Mammary epithelial cell (primary cell): ENCODE measurements at places on chromosomes 7 and 10. TPM values are rescaled to one million over a fixed set of nuclear protein-coding genes. Genes with fewer than 3 reads are reported as not detected.

The RBP3 gene
- not detected in 2 replicates for total RNA-seq

The KCNIP2 gene
- 0.67 TPM for total RNA-seq

The PTN gene
- total RNA-seq, result 4.3 TPM

The ZPBP gene
- total RNA-seq, result 0.17 TPM

The SPAM1 gene
- total RNA-seq, result not detected

The CFAP46 gene
- 0.33 TPM for total RNA-seq

The RAPGEF5 gene
- total RNA-seq, result 7.1 and 8.5 TPM in 2 replicates

The NCF1 gene
- total RNA-seq, result not detected

The TCAF2 gene
- total RNA-seq, result 0.33 TPM

The CLCN1 gene
- under 0.01 TPM for total RNA-seq

GRCh38 chr10:76324283-76324682 lies 892.9 kb downstream of the LRMDA start:
- DNase-seq, result no peak

DNA sequence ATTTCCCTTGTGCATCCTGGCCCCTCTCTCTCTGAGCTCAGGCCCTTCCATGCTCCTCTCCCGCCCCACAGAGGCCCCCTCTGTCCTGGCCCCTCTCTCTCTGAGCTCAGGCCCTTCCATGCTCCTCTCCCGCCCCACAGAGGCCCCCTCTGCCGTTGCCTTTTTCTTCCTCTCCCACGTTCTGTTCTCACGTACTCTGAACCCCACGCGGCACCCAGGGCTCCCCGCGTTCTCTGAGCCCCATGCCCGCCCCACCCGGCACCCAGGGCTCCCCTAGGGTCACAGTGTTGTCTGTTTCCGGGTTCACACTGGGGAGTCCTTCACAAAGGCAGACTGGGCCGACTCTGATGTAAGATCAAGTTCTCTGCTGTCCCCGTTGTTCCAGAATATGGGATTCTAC lies 336.8 kb downstream of the DNAJB6 start:
- DNase-seq, result no peak

GRCh38 chr10:34292194-34292565 lies 522.9 kb downstream of the PARD3 start:
- DNase-seq, result no peak

- DNase-seq, result peak; percentile 11
These were observed 35.2 kb upstream of the FZD1 start for GRCh38 chr7:91228927-91229558.

GRCh38 chr10:28805390-28805789 lies 128.1 kb downstream of the BAMBI start:
- DNase-seq, result no peak

DNA sequence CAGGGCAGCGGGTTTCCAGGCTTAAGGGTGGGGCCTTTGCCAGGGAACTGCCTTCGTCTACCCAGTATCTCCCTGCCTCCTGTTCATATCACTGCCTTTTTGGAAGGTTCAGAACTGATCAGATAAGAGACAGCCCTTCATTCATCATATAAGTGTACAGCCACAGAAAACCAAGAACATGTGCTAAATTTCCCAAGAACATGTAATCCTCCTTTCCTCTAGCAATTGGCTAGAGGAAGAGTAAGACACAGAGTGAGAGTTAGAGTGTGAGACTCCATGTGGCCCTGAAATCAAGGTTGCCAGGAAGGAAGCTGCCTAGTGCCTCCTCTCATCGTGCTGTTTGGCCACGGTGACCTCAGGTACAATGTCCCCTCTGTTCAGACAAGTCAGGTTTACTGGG lies 770.9 kb downstream of the TNS3 start:
- DNase-seq, result no peak

DNA sequence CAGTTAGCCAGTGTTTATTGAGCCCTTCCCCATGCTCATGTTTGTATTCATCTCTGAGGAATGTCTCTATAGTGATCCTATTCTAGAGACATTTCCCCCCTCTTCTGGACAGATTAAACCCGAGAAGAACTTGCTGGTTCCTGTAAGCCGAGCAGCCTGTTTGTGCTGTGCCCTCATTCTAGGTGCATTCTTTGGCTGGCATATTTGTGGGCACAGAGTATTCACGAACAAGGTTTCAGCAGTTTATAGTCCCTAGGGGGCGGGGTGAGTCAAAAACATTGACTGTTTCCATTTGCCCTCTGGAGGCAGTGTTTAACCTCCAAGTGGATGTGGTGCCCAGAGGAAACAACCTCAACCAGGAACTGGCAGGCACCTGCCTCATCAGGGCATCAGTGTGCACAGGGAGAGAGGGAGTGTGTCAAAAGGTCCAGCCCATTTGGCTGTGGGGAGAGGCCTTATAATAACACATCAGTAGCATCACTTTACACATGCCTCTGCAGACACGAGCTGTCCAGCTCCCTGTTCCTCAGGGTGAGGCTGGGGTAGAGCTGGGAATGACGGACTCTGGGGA lies 273.3 kb upstream of the LRGUK start:
- DNase-seq, result peak; percentile 98

DNA sequence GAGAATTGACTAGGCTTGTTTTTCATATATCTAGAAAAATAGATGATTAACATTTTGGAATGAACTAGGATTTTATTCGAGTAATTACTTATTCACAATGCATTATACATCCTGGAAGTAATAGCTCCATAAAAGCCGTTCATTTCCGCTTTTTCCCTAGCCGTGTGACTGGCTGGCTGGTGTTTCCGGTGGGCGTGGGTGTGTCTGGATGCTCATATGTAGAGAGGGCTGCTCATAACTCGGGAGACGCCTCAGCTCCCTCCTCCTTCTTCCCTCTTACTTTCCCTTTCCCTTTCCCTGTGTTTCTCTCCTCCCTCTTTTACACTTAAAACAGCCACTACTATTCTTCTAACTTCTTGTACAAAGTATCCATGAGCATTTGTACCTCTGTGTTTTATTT lies 187.7 kb upstream of the VSTM2A start:
- no peak for DNase-seq

DNA sequence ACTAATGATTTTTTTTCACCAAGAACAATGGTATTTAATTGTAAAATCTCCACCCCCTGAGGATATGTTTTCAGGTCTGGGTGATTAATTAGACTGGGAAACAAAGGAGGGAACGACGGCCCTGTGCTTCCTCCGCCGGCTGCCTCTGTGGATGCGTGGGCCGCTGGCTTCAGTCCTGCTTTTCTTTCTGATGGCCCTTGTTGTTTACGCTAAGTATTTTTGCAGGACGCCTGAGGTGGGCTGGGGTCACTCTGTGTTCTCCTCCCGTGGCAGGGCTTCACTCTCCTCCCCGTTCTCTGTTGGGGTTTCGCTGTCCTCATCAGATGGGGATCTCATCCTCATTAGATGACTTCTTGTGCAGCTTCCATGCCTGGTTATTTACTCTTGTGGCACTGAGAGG lies 5.2 kb upstream of the ACBD5 start:
- DNase-seq, result no peak

DNA sequence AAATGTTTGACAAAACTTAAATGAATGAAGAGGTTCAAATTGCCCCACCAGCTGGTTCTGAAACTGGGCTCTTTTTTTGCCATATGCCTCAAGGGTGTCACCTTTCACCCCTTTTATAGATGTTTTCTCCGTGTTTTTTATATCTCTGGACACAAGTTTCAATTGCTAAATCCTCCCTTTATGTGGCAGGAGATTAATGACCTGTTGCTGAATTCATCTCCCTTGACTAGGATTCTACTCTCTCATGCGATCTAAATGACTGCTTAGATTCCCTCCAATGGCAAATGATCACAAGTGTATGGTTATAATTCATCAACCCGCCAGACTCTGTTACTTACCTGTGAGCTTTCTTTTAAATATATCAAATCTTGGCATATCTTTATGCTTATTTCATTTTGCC lies 677.0 kb upstream of the POT1 start:
- no peak for DNase-seq

GRCh38 chr10:120513307-120513796 lies 56.3 kb downstream of the PLPP4 start:
- DNase-seq, result no peak

- DNase-seq, result no peak
These were observed 25.3 kb upstream of the GIMAP6 start for GRCh38 chr7:150657526-150657925.

GRCh38 chr7:88758381-88759229 lies 895 bp upstream of the ZNF804B start:
- DNase-seq, result no peak

DNA sequence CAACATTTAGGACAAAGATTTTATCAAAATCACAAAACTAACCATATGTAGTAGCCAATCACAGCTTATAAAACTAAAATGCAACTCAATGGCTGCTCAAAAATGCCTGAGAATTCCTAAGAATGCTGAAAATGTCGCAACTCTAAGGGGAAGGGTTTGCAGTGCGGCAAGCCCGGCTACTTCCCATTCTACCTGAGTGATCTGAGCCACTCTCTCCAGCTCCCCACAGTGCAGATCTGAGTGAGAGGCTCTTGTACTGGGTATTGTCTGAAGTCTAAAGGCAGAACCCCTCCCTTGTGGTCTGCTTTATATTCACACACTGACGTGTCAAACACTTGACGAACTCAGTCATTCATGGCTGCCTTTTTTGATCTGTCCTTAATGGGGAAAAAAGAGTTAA lies 28.9 kb downstream of the RAB11FIP2 start:
- no peak for DNase-seq

- DNase-seq, result no peak
These were observed 33.1 kb downstream of the ZMIZ1 start for GRCh38 chr10:79101560-79102497.

DNA sequence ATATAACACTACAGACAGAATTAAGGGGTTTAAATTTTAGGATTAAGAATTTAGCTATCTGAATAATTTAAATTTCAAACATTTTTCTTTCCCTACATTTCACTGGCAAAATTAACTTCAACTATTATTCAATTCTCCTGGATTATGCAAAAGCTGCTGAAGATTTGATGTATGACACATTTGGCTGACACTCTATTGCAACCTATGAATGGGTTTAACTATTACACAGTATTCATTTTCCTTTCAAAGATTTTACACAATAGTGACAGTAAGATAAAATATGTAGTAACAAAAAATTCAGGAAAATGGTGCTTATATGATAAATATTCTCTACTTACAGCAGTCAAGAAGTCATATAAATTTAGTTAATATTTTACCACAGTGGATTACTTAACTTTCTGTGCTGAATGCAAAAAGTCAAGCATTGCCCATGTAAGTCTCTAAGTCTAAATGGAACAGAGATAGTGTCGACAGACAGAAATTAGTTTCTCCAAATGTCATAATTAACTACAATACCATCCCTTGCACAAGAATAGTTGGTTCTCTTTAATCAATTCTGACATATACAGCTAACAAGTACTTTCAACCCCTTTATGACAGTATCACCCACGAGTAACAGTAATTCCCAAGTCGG lies 194.1 kb upstream of the FRMD4A start:
- no peak for DNase-seq

- no peak for DNase-seq
These were observed 1.2 kb upstream of the VGF start for GRCh38 chr7:101166648-101166908.

- DNase-seq, result no peak
These were observed 71.5 kb downstream of the LRRC4 start for GRCh38 chr7:127959770-127960169.

DNA sequence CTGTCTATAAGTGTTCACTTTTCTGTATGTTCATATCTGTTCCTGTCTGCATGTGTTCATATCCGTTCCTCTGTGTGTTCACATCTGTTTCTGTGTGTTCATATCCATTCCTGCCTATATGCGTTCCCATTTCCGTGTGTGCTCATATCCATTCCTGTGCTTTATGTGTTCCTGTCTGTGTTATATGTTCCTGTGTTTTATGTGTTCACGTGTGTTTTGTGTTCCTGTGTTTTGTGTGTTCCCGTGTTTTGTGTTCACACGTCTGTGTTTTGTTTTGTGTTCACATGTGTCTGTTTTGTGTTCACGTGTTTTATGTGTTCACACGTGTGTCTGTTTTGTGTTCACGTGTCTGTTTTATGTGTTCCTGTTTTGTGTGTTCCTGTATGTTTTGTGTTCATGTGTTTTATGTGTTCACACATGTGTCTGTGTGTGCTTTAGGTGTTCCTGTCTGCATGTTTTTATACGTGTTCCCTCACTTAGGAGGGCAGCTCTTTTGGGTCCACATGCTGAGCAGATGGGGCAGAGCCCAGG lies 42.2 kb upstream of the CNPY1 start:
- DNase-seq, result no peak

GRCh38 chr10:74988832-74989561 lies 122.5 kb upstream of the SAMD8 start:
- DNase-seq, result no peak

DNA sequence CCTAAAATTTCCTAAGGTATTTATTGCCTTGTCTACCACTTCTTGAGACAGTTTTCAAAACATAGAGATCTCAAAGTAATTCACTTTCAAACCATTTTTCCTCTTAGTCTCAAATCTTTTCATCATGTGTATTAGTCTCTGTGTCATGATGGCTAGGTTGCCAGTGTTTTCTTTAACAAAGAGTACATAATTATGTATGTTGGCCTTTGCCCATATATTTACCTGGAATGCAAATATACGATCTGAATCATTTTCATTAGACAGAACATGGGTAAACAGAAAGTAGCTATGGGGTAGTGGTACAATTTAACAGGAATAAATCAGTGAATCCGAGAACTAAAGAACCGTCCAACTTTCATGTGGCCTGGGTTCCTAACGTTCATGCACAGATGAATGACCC lies 852.1 kb upstream of the MBL2 start:
- no peak for DNase-seq

- no peak for DNase-seq
These were observed 39.2 kb downstream of the INPP5A start for GRCh38 chr10:132576671-132577349.

DNA sequence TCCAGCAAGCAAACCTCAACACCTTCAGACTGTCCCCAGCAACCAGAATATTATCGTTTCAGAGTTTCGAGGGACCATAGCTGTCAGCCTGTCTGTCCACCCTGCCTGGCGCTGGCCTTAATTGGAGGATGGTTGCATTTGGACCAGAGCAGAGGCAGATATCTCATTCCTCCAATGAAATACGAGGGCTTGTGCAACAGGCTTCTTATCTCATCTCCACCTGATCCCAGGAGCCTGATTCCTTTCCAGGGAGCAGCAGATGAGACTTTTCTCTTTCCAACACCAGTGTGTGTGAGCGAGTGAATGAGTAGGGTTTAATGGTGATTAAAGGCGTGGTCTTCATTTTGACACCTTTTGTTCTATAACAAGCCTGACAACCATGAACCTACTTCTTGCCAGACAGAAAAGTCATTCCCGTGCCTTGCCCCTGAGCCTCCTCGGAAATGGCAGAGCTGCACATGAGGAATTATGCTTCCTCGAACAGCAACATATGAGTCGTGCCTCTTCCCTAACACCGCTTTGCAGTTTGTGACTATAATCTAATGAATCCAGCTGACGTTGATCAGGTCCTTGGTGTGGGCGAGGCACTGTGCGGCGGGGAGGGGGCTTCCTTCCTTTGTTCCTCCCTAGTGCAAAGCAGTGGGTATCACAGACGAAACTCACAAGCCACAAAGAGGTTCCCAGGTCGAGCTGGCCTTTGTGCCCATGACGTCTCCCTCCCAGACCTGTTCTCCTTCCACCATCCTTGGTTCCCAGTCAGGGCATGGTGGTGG lies 147.4 kb downstream of the CUX1 start:
- DNase-seq, result no peak

- peak; percentile 14 for DNase-seq
These were observed 86.5 kb downstream of the OTUD1 start for GRCh38 chr10:23525406-23525805.

GRCh38 chr7:4169455-4169854 lies 512.6 kb upstream of the FOXK1 start:
- DNase-seq, result no peak
